D341Med (cell line): ENCODE measurements at places on chromosomes 3 and 15.

DNA sequence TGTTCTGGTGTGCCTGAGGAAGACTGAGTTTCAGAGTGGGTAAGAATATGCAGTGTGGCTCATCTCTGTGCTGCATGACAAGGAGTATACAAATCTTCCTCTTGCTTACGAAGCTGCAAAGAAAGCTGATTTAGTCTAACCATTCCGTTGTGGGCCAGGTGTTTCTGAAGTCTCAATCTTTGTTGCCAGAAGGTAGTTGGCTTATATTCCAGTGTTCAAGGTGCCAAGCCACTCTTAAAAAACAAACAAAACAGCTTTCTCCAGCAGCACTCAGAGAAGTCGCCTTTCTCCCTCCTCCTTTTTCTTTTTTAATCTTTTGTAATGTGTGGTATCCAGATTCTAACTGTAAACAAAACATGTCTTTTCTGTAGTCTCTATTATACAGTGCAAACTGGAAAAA, 872.4 kb downstream of the NAALADL2 start:
- DNase-seq = no peak

DNA sequence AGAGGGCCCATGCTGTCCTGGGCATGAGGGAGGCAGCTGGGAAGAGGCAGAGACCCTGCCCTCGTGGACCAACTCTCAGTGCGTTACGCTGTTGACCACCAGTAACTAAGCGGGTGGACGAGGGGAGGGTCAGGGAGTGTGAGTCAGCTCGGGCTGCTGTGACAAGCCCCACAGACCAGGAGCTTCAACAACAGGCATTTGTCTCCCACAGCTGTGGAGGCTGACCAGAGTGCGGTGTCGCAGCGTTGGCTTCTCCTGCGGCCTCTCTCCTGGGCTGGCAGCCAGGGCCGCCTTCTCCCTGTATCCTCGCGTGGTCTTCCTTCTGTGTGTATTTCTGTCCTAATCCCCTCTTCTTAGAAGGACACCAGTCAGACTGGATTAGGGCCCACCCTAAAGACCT, 13.0 kb downstream of the EFCC1 start:
- DNase-seq = no peak

- DNase-seq = no peak
Observed at GRCh38 chr3:40190056-40190455, 119.5 kb upstream of the EIF1B start.

- no peak for DNase-seq
Observed at GRCh38 chr3:156664831-156665178, 9.6 kb upstream of the TIPARP start.

GRCh38 chr3:180048103-180048502, 11.4 kb upstream of the PEX5L start:
- no peak for DNase-seq

GRCh38 chr3:188975600-188976314, 196.0 kb upstream of the TPRG1 start:
- DNase-seq = no peak

DNA sequence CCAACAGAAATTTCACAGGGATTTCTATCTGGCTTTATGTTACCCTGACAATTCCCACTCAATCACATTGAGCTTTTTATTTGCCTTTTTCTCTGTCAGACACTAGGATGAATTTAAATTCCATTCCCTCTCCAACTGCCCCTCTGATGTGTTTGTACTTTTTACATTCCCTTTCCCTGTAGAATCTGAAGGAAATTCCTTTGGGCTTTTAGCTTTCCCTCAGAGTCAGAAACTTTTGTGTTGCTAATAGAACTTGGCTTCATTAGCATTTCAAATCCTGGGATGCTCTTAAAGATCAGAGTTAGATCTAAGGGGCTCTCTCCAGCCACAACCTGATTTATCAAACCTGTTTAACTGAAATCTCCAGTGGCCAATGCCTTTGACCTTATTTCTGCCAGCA, 7.9 kb upstream of the RARB start:
- no peak for DNase-seq

DNA sequence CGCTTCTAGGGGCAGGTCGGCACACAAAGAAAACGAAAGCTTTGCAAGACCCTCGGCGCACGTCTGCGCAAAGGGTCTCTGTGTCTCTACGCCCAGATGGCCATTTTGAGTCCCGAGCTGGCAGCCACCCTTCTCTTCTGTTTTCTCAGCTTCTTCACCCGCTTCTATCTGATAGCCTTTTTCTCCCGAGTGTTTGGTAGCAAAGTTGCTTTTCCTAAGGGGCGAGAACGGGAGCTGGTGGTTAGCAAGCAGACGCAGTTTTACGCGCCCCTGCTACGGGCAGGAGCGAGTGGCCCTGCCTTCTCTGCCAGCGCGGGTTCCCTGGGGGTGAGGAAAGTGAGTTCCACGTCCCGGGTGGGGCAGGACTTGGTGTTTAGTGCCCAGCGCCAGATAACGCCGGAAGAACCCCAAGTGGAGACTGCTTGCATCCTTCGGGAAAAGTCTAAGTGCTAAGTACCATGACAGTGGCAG, 2.9 kb upstream of the MKRN2 start:
- no peak for DNase-seq
